ENCODE measurements at places on chromosomes 11 and 22.

- no peak for DNase-seq
Measured at GRCh38 chr11:75490221-75491181, 35.2 kb downstream of the GDPD5 start.

DNA sequence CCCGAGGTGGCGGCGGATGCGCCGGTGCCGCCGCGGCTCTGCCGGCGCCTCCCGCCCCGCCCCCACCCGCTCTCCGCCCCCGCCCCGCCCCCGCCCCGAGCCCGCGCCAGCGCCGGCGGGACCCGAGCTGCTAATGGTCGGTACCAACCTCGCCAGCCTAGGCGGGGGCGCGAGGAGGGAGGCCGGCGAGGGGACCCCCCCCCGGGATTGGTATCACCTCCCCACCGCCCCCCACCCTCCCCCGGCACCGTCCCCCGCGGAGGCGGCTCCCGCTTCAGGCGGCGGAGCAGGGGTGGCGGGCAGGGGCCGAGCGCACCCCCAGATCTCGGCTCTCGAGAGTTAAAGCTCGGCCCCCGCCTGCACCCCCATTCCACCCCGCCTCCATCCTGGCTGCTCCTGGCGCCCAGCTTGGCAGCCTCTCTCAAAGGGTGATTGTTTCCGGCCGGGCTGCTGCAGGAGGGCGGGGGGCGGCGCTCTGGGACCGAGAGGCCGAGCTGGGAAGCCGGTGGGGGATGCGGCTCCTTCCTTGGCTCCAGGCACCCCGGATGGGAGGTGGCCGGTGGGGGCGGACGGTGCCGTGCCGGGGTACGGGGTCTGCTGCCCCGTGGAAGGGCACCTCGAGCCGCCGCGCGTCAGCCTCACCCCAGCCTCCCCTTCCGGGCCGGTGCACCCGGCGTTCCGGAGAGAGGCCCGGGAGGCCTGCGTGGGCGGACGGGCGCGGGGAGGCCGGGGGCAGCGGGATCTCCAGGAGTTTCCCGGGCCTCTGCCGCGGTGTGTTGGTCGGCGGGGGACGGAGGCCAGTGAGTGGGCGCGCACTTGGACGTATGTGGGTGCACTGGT lies at the start of gene B3GAT1:
Gene B3GAT1, minus strand, starts transcription at position 40 of the 840 bp plus-strand sequence. CDS start 24,583 bp downstream, outside the sequence.
- DNase-seq = no peak

GRCh38 chr22:46617207-46617985 lies 2.8 kb upstream of the GRAMD4 start:
- no peak for DNase-seq

DNA sequence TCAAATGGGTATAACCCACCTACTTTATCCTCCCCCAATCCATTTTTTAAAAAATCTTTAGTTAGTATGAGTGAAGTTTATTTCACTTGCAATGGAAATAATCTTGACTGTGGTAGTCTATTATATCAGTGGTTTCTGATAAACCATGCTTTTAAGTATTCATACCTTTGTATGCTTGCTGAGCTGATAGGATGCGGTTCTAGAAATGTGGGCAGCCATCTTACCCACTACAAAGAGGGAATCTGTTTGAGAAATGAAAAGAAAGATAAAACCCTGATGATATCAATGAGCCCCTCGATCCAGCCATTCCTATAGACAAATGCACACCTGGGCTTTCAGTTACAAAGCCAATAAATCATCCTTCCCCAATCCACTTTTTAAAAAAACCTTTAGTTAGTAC lies 13.8 kb upstream of the PVALB start:
- no peak for DNase-seq

- DNase-seq = no peak
Measured at GRCh38 chr11:130727157-130728119, 188.8 kb downstream of the SNX19 start.

DNA sequence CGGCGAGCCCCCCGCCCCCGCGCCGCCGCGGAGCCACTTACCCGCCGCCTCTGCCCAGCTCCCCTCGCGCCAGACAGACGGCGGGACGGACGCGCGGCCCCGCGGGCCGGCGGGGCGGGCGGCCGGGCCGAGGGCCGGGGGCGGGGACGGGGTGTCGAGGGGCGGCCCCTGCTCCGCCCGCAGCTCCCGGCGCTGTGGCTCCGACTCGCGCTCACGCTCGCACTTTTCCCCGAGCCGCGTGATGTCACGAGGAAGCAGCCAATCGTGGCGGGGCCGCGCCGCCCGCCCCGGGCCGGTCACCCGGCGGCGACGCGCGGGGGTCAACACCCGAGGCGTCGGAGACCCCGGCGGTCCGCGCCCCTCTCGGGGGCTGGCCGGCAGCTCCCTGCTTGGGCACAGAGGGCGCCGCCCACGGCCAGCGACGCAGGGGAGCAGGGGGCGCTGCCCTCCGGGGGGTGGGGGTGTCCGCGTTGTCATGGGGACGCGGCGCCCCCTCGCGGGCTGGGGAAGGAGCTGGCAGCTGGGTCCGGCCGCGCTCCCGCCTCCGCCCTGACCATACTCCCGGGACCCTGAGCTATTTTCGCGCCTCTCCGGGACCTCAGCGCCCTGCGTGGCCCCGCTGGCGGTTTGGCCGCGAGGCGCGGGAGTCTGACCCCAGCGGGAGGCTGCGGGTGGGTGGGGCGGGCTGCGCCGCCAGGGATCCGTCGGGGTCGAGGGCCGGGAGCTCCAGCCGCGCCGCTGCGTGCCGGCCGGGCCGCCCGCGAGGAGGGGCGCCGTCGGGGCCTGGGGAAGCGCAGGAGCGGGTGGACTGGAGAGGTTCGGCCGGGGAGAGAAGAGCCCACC lies at the start of gene CHRM4:
Gene CHRM4, minus strand, starts transcription at position 199 of the 843 bp plus-strand sequence. CDS start 5,219 bp downstream, outside the sequence.
- no peak for DNase-seq

GRCh38 chr22:28973352-28973751 lies 88.3 kb downstream of the C22orf31 start:
- DNase-seq = no peak

DNA sequence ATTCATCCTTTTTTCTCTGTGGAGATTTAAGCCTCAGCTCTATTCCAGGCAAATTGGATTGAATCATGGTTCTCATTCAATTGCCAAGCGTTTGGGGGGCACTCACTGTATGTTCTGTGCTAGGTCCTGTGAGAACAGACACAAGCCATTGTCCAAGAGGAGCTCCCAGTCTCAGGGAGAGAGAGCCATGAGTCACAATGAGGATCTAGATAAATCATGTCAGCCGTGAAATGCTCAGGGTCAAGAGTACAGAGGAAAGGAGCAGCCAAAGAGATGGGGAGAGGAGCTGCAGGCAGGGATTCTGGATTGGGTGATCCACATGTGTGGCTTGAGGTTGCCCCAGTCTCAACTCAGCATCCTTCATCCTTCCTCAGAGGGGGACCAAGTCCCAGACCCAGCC lies 93.6 kb downstream of the FEZ1 start:
- DNase-seq = no peak

DNA sequence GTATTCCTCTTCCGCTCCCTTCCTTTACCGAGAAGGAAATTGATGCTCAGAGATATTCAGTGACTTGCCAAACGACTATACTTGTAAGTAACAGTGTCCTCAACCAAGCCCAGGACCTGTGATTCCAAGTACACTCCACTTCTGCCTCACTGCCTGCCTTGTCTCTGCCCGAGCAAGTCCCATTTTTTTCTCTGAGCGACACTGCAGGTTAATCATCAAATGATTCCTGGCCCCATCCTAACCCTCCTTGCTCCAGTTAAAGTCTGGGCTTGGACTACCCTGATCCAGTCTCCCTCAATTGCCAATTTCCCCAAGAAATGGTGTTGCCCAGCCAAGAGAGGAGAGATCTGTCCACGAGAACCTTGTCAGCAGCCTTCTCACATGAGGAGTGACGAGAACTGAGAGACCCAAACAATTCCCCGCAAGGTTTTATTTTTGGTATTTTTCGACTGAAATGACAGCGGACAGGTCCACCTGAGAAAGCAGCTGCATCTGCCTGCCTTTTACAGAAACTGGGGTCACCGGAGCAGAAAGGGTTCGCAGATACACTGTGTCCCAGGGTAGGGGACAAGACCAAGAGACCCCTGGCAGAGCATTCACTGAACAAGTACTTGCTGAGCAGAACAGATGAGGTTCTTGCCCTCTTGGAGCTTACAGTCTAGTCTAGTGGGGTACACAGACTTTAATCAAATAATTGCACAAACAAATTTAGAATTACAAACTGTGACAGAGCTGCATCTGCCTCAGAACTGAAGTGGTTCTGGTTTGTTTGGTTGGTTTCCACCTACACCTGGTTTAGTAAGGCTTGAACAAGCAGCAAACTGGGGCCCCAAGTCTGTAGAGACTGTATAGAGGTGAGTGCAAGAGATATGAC lies 11.4 kb downstream of the POU2AF1 start:
- no peak for DNase-seq

DNA sequence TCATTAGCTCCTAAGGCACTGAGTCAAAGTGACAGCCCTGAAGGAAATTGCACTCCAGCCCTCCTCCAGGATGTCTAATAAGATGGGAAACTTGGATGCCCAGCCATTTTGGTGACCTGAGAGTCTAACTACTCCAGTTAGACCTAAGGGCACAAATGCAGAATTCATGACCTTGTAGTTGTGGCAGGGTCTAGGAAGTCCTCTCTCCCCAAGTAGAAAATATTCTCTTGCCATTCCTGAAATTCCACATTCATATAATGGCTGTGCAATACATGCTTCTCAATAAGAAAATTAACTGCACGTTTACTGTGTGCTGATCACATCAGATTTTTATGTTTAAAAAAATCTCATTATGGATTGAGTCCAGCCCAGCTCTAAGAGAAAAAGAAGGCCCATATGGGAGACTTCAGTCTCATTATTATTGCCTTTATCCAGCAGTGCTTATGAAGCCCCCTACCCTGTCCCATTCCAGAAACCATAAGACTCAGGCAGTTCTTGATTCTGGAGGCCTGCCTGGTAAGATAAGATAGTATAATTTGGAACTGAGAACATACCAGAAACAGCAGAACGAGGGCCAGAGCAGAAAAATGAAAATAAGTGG lies 133.7 kb upstream of the LDLRAD3 start:
- DNase-seq = no peak

DNA sequence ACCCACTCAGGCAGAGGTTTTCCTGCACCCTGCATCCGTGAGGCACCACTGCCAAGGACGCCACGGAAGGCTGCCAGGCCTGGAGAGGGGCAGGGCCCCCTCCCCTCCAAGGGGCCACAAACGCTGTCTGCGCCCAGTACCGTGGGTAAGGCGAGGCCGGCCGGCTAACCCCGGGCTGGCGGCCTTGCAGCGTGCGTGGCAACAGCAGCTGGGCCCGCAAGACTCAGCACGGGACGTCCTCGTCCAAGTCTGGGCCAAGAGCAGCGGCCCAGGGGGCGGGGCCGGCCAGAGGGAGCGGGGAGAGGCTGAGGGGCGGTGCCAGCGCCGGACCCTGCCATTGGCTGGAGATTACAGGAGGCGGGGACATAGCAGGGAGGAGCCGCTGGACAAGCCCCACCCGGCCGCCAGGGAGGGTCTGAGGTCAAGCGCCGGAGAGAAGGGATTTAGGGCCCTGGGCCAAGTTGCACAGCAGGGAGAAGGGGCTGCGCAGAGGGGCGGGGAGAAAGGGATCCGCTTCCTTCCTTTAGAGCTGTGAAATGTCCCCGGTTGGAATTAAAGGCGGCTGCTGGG lies 16.0 kb downstream of the SLC43A1 start:
- DNase-seq = no peak

DNA sequence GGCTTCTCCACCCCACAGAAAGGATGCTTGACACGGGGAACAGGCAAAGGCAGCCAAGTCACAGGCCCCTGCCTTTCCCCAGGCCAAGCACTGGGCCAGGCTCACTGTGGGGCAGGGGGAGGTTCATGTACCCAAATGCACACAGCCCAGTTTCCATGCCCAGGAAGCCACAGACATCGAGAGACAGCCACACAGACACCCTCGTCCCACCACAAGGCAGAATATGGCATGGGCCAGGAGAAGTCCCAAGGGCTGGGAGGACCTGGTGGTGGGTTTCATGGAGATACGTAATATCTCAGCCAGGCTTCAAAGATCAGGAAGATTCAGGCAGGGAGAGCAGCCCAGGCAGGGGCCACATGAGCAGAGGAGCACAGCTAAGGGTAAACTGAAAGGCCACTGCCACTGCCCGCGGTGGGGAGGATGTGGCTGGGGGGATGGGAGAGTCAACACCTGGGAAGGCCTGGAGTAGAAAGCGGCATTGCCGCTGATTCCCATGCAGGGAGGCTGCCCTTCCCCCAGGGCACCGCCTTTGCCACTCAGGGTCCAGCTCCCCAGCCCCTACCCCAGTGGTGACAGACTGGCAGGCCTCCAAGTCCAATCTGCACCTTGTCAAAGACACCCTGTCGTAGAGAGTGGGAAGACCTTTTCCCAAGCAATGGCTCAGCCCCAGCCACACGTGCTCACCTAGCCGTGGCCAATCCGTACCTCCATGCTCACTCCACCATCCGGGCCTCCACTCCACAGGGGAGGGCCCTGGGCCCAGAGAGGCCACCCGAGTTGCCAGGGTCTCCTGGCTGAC lies 2.4 kb upstream of the MFNG start:
- no peak for DNase-seq

GRCh38 chr11:100687630-100688395 lies 725 bp downstream of the ARHGAP42 start:
- no peak for DNase-seq

DNA sequence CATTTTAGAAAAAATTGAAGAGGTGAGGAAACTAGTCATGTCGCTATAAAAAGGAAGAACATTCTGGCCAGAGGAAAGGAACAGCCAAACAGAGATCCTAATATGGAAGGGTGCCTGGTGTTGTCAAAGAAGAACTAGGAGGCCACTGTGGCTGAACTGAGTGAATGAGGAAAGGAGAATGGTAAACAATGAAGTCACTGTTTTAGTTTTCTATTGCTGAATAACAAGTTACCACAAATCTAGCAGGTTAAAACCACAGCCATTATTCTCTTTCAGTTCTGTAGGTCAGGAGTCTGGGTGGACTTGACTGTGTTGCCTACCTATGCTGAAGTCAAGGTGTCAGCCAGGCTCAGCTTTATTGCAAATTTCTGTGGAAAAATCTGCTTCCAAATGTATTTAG lies 549.3 kb upstream of the CCDC90B start:
- no peak for DNase-seq

DNA sequence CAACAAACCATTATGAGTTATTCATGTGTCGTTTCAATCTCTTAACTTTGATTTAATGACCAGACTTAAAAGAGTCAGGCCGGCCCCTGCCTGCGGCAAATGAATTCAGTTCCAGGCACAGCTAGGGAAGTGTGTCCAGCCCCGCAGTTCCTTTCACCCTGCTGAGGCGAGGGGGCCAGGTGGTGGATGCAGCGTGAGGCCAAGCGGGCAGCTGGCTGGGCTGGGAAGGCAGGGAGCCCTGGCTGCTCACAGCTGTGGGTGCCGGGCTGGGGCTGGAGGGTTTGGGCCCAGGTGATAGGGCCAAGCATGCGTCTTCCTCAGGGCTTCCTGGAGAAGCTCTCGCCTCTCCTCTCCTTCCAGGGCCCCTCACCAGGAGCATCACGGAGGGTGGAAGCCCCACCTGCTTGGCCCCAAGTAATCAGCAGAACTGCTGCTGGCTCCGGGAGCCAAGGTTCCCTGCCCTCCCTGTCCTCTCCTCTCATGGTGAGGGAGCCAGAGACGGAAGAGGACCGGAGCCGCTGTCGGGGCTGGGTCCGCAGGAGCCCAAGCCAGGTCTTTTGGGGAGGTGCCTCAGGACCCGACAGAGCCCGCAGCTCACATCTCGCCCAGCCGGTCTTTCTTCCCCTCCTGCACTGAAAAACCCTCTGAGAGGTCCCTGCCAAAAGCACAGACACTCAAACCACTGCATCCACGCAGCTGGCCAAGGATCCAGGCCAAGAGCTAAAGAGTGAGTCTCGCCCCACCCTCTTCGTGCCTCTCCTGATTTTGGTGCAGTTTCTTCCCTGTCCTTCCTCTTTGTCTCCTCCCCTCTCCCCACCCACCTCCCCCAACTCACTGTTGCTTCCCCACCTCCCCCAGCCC lies 97.0 kb downstream of the ST3GAL4 start:
- DNase-seq = no peak

GRCh38 chr11:78642979-78643675 lies 68.5 kb upstream of the NARS2 start:
- no peak for DNase-seq

All from stimulated activated CD4-positive, alpha-beta T cell treated with anti-CD3 and anti-CD28 coated beads, Interleukin-1b, Interleukin-23, amount 100 ng/mL, for 24 hours (primary cell).